Ureter (tissue), 1 donor: ENCODE measurements at places on chromosomes 12 and 14. TPM values are rescaled to one million over a fixed set of nuclear protein-coding genes. Genes with fewer than 3 reads are reported as not detected.

DNA sequence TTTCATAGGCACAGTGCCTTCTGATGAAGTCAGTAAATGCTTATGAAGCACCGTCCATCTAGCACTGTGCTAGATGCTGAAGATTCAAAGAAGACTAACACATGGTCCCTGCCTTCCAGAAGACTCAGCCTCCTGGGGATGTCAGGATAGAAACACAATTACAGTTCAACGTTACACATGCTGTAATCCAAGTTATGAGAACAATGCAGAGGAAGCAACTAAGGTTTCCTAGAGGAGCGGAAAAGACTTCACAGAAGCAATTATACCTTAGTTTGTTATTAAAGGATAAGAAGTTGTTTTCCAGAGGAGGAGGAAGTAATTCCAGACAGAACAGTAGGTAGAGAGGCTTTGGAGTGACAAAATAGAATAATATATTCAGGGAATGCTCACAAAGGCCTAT lies 66.9 kb upstream of the FGD4 start:
- DNase-seq: no peak

Gene KRT72
- not detected for total RNA-seq

DNA sequence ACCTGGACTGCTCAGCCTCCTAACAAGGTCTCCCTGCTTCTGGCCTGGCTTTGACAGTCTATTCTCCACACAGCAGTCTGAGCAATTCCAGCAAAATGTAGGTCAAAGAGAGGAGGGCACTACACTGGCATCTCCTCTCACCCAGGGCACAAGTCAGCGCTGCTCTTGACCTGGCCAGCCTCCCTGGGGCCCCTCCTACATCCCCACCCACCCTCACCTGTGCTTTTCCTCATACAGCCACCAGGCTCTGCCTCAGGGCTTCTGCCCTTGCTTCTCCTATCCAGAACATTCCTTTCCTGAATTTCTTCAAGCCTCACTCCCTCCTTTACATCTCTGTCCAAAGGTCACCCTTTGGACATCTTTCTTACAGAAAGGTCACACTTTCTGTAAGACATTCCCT lies 33.7 kb downstream of the GALNT4 start:
- no peak for DNase-seq

DNA sequence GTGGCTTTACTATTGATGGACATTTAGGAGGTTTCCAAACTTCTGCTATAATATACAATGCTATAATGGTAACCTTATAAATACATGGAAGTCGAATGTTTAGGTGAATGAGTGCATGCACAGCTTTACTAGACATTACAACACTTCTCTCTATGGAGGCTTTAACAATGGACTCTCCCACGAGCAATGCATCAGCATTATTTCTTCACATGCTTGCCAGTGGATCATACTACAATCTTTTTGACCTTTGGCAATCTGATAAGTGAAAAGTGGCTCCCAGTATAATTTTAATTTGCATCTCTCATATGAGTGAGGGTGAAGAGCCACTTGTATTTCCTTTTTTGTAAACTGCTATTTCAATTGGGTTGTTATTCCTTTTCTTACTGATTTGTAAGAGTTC lies 18.2 kb downstream of the RDH12 start:
- DNase-seq: no peak

Gene ZNF268
- total RNA-seq: 30.6 TPM

- no peak for DNase-seq
Observed at GRCh38 chr14:38611928-38612327, 356.0 kb upstream of the CLEC14A start.

Gene GLS2
- 4.5 TPM for total RNA-seq

DNA sequence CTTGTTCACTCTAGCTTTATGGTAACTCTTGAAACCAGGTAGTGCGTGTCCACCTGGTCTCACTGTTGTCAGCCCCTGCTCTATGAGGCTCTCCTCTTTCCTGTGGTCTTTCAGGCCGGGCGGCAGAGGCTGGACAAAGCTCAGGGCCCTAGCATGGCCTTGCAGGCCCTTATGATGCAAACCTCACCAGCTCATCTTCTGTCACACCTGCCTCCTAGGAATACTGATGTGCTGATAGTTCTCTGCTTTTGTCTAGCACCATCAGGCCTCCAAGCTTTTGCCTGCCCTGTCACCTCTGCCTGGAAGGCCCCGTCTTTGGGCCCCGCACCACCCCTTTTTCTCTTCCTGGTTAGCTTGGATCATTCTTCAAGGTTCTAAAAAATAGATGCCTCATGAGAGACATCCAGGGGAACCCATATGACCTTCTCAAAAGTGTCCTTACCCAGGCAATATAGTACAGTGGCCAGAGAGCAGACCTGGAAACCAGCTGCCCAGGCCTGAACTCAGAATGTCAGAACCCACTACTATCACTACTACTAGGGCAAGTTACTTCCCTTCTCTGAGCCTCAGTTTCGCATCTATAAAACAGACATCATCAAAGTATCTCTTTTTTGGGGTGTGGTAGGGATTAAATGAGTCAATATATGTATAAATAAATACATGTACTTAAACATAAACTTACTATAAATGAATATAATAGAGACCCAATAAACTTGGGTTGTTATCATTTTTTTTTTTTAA lies 91.7 kb downstream of the ZFP36L1 start:
- DNase-seq: no peak

Gene PRH2
- not detected for total RNA-seq

DNA sequence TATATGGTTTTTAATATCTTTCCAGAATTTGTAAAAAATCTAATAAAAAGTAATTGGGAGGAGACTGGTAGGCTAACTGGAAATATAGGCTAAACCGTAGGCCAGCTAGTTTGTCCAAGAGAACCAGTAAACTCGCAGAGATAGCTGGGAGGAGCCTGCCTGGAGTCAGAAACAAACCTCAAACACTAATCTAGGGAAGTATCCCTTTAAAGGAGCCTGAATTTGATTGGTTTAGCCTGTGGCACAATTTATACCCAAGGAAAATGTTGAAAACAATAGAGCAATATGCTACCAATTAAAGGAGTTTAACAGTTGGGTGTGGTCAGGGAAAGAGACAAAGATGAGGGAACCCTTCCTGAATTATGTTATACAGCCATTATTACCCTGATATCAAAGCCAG lies 109.6 kb downstream of the EML5 start:
- no peak for DNase-seq

DNA sequence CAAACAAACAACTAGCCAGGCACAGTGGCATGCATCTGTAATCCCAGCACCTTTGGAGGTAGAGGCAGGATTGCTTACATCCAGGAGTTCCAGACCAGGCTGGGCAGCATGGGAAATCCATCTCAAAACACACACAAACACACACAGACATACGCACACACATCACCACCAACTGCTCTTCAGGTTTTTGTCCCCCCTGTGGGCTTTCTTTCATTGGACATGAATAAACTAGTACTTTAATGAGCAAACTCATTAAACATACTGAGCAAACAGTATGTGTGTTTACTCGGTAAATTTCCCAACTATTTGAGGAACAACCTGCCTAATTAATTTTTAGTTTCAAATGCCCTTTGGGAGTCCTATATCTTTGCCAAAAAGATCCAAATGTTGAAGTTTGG lies 10.1 kb upstream of the RASSF3 start:
- no peak for DNase-seq

GRCh38 chr12:56724701-56724971 lies 463 bp downstream of the NACA start:
- no peak for DNase-seq

- DNase-seq: no peak
Observed at GRCh38 chr12:79453820-79454219, 236.9 kb downstream of the PAWR start.

GRCh38 chr14:83280719-83281118 lies 1747.1 kb upstream of the SEL1L start:
- no peak for DNase-seq

DNA sequence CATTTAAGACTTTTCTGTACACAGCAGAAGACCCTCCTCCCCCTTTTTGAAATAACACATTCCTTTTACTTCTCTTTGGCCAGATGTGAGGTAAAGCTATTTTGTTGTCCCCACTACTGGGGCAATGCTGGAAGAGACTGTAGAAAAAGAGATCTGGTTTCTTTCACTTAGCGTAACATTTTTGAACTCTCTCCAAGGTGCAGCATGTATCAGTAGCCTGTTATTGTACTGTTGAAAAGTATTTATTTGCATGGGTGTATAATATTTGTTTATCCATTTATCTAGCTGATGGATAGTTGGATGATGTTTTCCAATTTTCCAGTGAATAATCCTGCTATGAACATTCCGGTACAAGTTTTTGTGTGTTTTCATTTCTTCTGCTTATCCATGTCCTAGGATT lies 335.2 kb downstream of the SOX5 start:
- DNase-seq: no peak

Gene MLH3
- total RNA-seq: 44.2 TPM

GRCh38 chr12:118136559-118137003 lies 657 bp downstream of the PEBP1 start:
- peak; percentile 58 for DNase-seq

DNA sequence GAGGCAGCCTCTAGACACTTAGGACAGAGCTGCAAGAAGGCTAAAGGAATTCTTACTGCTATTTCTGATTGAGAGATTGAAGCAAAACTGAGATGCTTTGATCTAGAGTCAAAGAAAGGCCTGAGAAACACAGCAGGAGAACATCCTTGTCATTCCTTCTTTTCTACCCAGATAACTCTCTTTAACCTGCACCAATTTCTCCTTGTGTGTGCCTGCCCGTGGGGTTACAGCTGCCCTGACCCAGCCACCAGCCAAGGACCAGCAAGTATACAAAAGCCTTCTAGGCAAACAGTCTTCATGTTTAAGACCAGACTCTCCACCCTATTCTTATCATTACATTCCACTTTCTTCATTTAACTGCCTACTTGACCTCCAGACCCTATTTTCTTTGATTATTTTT lies 81.7 kb upstream of the PRB2 start:
- no peak for DNase-seq

- DNase-seq: no peak
Observed at GRCh38 chr14:105292826-105293711, 7.7 kb downstream of the BRF1 start.

Gene ANO2
- 4.2 TPM for total RNA-seq

GRCh38 chr14:104927432-104927816 lies 2.7 kb downstream of the PLD4 start:
- no peak for DNase-seq

- no peak for DNase-seq
Observed at GRCh38 chr14:94602722-94603121, 9.5 kb upstream of the SERPINA3 start.

Gene MED6
- total RNA-seq: 37.7 TPM

Gene ACSM4
- not detected for total RNA-seq

GRCh38 chr12:106205208-106206069 lies 42.4 kb downstream of the CKAP4 start:
- DNase-seq: no peak

DNA sequence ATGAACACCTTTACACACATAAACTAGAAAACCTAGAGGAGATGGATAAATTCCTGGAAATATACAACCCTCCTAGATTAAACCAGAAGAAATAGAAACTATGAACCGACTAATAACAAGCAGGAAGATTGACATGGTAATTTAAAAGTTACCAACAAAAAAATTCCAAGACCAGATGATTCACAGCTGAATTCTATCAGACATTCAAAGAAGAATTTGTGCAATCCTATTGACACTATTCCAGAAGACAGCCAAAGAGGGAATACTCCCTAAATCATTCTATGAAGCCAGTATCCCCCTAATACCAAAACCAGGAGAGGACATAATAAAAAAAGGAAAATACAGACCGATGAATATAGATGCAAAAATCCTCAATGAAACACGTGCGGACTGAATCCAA lies 102.6 kb upstream of the KRR1 start:
- DNase-seq: no peak

GRCh38 chr12:113232840-113233585 lies 11.7 kb downstream of the TPCN1 start:
- DNase-seq: no peak

GRCh38 chr12:107317751-107318555 lies 224.6 kb upstream of the CRY1 start:
- peak; percentile 88 for DNase-seq

GRCh38 chr12:124109760-124110159 lies 136.7 kb downstream of the ZNF664 start:
- DNase-seq: no peak

Gene RNFT2
- total RNA-seq: 7.2 TPM

GRCh38 chr12:102735104-102735503 lies 181.9 kb downstream of the PAH start:
- no peak for DNase-seq

Gene COX8C
- total RNA-seq: not detected

GRCh38 chr12:9634969-9635754 lies 27.4 kb upstream of the KLRB1 start:
- DNase-seq: no peak

GRCh38 chr14:78341827-78342389 lies 171.7 kb downstream of the NRXN3 start:
- DNase-seq: no peak

DNA sequence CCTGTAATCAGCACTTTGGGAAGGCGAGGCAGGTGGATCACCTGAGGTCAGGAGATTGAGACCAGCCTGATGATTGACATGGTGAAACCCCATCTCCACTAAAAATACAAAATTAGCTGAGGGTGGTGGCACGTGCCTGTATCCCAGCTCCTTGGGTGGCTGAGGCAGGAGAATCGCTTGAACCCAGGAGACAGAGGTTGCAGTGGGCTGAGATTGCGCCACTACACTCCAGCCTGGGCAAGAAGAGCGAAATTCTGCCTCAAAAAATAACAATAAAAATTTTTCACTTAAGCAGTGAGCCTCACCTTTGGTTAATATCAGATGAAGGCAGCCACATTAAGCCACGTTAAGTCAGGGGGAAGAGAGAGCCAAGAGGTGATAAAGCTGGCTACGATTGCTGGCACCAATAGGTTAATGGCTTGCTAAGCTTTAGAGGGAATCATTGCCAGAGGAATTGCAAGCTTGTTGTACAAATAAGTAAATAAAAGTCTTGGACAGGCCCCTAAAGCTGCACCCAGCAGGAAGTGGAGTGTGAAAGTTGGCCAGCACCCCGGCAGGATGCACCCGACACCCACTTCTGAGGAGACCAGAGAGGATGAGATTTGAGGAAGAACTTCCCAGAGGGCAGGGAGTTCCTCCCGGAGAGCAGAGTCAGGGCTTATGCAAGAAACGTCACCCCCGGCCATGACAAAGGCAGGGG lies 41.3 kb upstream of the TESC start:
- peak; percentile 46 for DNase-seq

Gene RNF212B
- total RNA-seq: not detected

DNA sequence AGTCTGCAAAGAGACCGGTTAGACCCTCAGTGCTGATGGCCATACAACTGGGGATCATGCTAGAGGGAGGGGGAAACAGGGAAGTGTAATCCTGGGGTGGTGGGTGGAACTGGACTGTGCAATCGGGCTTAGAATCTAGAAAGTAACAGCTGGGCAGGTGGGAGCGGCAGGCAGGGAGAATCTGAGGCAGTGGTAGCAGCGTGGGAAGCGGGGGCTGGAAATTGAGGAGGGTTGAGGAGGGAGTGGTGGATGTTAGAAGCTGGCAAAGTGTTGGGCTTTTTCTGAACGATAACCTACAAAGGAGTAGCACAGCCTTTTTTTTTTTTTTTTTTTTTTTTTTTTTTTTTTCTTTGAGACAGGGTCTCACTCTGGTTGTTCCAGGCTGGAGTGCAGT lies 3.1 kb upstream of the IGFBP6 start:
- peak; percentile 41 for DNase-seq

GRCh38 chr12:65634626-65635331 lies 189.5 kb upstream of the HMGA2 start:
- DNase-seq: no peak

Gene SIX1
- 1.7 TPM for total RNA-seq

Gene IFI27
- 62.6 TPM for total RNA-seq
